NCI-H226 (cell line): ENCODE measurements at places on chromosomes 2 and 18.

GRCh38 chr2:71460595-71461303 lies 7.4 kb downstream of the DYSF start:
- no peak for DNase-seq

DNA sequence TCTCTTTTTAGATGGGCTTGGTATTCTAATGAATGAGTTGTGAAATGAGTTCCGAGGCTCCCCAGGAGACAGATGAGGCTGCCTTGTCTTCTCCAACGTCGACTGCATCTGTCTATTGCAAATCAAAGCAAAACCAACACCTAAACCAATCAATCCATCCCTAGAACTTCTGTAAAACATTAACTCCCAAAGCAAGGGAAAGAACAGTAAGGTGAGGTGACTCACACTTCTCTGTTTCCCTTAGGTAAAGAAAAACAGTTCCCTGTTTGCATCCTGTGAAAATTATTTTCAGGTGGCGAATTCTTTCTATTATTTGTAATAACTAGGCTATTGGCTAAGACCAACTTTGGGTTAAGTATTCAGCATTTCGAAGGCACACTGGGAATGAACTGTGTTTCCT lies 249.4 kb downstream of the EPHA4 start:
- DNase-seq = no peak

DNA sequence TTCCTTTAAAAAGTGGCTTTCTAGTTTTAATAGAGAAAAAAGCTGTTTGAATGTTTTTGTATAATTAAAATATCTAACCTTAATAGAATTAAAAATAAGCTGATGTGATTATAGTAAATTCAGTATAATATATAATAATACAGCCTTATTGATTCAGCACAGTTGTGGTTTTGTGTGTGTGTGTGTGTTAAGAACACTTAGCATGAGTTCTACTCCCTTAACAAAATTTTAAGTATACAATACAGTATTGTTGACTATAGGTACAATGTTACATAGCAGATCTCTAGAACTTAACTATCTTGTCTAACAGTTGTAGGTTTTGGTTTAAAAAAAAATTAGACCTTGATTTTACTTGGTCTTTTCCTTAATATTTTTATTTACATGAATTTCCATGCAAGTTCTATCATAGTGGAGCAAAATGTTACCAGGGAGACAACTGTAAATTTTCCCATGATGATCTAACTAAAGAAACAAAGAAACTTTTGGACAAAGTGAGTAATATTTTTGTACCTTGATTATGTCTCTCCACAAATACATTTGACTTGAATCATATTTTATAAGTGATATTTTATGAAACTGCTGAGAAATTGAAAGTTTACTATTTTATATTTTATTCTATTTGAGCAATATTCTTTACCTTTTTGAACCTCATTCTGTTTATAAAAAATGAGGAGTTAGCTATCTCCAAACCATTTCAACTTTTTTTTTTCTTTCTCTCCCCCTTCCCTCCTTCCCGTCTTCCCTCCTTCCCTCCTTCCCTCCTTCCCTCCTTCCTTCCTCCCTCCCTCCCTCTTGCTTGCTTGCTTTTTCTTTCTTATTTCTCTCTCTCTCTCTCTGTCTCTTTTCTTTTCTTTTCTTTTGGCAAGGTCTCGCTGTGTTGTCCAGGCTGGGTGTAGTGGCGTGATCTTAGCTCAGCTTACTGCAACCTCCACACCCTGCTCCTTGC lies 46.3 kb downstream of the ZC3H6 start:
- DNase-seq = peak; percentile 8

- DNase-seq = peak; percentile 85
Observed at GRCh38 chr2:196160101-196160500, 11.3 kb downstream of the STK17B start.

- DNase-seq = no peak
Observed at GRCh38 chr2:61536180-61536571, 2.0 kb downstream of the XPO1 start.

GRCh38 chr2:137262594-137262993 lies 497.2 kb downstream of the THSD7B start:
- no peak for DNase-seq

- no peak for DNase-seq
Observed at GRCh38 chr2:55932843-55933242, 9.3 kb upstream of the EFEMP1 start.

DNA sequence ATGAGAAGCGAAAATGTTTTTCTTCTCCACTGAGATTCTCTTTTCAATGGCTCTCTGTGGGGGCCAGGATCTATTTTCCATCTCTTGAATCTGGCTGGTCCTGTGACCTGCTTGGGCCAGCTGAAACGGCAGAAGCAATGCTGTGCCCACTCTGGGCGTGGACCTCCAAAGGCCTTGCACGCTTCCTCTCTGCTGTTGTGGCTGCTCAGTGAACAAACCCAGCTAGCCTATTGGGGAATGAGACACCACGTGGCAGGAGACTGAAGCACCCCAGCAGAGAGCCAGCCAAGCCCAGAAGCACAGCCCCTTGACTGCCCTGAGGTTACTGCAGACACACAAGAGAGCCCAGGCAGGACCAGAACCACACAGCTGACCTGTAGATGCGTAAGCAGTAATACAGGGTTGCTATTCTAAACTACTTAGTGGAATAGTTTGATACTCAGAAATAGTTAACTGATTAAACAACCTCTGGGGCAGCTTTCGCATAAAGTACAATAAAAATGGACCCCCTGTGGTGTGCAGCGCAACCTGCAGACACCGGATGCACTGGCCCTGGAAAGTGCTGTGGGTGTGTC lies 221.7 kb upstream of the SH3BP4 start:
- DNase-seq = no peak

GRCh38 chr2:101608408-101609310 lies 88.8 kb upstream of the MAP4K4 start:
- no peak for DNase-seq

DNA sequence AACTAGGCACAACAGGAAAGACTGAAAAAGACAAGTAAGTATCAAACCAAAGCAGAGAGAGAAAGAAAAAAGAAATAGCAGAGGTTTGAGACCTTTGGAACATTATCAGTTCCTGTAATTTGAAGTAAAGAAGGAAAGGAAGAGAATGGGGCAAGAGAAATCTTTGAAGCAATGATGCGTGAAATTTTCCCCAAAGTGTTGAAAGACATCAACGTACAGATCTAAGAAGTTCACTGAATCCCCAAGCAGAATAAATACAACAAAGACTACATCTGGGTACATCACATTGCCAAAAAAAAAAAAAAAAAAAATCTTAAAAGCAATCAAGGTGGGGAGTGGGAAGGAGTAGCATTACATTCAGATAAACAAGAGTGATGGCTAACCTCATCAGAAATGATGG lies 6.0 kb upstream of the SLC30A6 start:
- no peak for DNase-seq

GRCh38 chr2:33531549-33532059 lies 55.2 kb downstream of the RASGRP3 start:
- peak; percentile 53 for DNase-seq

DNA sequence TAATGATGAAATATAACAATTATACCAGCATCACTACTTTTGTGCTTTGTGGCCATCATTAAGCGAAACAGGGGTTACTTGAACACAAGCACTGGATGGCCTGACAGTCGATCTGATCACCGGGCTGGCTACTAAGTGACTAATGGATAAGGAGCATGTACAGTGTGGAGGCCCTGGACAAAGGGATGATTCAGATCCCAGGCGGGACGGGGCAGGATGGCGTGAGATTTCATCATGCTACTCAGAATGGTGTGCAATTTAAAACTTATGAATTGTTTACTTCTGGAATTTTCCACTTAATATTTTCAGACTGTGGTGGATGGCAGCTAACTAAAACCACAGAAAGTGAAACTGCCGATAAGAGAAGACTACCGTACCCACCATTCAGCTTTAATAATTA lies 7.0 kb upstream of the CLIP4 start:
- peak; percentile 85 for DNase-seq
